ENCODE measurements at places on chromosomes 3 and 15.

GRCh38 chr3:183563536-183563874 lies 8.0 kb upstream of the KLHL6 start:
- DNase-seq, result no peak

- no peak for DNase-seq
Observed at GRCh38 chr3:42683875-42684598, 1.3 kb upstream of the KLHL40 start.

GRCh38 chr3:192489579-192489978 lies 237.8 kb downstream of the FGF12 start:
- DNase-seq, result no peak

DNA sequence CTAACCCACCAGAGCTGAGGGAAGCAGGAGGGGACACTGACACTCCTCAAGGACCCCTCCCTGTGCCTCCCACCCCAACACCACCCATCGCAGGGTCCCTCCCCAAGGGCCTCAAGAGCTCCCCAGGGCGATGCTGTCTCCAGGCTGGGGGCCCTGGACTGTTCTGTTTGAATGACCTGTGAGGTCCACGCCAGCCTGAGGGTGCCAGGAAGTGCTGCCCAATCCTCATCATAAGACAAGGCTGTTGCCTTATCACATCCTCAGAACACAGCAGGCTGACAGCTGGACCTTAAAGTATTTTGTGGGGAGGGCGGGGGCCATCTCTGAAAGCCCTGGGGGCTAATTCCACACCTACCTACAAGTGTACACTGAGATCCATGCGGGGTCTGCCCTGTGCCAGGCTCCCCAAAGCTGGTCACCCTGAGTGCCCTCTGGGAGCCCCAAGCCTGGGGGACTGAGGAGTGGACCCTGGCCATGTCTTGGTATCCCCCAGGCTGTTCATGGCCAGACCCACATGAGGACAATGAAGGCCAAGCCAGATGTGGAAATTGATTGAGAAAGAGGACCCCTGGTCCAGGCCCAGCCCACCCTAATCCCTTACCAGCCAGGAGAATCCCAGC lies 23.8 kb upstream of the GOLGA6C start:
- DNase-seq, result no peak

- no peak for DNase-seq
Observed at GRCh38 chr15:80441041-80441440, 36.9 kb downstream of the ARNT2 start.

- no peak for DNase-seq
Observed at GRCh38 chr15:93941697-93942096, 289.7 kb upstream of the MCTP2 start.

- no peak for DNase-seq
Observed at GRCh38 chr3:41207355-41207754, 8.1 kb downstream of the CTNNB1 start.

DNA sequence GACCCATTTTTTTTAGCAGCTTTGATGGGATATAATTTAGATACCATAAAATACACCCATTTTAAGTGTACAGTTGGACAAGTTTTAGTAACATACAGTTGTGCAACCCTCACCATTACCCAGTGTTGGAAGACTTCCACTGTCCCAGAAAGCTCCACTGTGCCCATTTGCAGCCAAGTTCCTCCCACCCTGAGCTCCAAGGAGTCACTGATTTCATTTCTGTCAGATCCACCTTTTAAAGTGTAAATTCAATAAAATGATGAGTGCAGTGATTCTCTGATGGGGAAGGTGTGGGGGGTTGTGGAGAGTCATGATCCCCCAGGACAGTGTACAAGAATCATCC lies 93.2 kb upstream of the IGF1R start:
- DNase-seq, result no peak

- no peak for DNase-seq
Observed at GRCh38 chr3:124785973-124786372, 55.7 kb downstream of the UMPS start.

DNA sequence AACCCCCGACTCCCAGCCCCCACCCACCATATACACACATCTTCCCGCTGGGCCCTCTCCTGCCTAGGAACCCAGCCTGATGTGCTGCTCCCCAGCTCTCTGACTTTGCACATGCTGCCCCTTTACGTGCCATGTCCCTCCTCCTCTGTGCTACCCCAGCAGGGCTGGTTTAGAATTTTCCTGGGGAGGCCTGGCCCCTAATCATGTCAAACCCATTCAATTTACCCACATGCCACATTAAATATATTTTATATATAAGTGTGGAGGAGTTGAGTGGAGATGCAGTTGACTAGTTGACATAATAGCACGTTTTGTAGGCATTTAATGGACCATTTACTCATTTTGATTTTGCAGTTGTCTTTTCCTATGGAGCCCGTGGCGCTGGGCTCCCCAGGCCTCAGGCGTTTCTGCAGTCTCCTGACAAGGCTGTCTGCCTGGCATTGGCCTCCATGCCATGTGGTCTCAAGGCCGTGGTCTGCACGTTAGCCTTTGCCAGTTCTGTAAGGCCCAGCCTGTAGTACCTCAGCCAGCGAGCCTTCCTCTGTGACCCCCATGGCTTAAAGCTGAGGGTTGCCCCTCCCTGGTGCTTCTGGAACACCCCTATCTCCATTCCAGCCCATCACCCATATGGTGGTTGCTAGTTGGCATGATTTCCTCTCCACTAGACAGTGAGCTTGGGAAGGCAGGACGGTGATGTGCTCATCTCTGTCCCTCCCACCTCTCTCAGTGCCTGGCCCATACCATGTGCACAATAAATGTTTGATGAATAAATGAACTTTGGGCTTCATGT lies 155.8 kb downstream of the TLE3 start:
- DNase-seq, result no peak

GRCh38 chr3:135246027-135246426 lies 451.0 kb downstream of the EPHB1 start:
- DNase-seq, result no peak

- DNase-seq, result no peak
Observed at GRCh38 chr3:156149876-156150275, 29.5 kb downstream of the KCNAB1 start.

DNA sequence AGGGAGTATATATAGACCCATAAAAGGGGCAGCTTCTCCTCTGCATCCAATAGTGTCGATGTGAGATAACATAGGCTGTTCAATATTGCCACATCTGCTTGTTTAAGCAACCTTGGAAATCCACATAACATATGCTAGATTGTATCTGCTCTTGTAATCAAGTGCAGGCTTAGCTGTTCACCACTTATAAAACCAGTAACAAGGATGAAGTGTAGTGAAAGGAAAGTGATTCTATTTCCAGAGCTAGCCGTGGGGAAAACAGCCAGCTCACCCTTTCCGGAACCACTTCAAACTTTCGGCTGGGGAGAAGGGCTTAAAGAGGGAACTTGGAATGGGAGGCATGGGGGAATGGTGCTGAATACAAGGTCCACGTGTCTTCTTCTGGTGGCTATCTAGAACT lies 204.0 kb downstream of the TAFA4 start:
- DNase-seq, result no peak

DNA sequence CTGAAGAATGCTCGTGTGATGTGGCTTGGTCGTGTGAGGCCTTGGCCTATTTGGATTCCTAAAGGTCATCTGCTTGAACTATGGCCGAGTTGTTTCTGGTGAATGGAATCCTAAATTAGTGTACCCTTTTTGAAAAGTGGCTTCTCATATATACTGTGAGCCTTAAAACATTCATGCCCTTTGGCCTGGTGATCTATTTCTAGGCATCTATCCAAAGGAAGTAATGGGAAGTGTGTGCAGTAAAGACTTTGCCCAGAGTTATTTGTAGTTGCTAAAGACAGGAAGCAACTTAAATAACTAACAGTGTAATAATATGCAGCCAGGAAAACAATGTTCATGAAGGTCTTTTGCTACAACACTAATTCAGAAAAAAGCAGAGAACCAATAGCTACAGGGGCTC lies 3.0 kb downstream of the DGKG start:
- DNase-seq, result no peak

GRCh38 chr15:73176598-73176997 lies 124.3 kb downstream of the NEO1 start:
- DNase-seq, result no peak

- no peak for DNase-seq
Observed at GRCh38 chr3:71466483-71466882, 117.0 kb downstream of the FOXP1 start.

DNA sequence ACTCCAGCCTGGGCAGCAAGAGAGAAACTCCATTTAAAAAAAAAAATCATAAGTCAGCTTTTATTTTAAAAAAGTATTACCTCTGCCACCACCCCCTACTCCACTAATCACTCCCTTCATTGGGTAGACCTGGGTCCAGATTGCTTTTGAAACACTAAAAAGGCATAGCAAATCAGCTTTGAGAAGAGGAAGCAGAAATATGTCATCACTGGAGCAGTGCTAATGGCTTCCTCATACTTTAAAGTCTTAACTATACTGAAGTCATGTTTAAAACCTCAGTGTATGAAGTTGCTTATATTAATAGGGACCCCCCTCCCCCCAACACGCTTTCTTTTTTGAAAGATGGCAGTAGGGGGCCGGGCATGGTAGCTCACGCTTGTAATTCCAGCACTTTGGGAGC lies 1.0 kb upstream of the HTR3D start:
- peak; percentile 42 for DNase-seq

DNA sequence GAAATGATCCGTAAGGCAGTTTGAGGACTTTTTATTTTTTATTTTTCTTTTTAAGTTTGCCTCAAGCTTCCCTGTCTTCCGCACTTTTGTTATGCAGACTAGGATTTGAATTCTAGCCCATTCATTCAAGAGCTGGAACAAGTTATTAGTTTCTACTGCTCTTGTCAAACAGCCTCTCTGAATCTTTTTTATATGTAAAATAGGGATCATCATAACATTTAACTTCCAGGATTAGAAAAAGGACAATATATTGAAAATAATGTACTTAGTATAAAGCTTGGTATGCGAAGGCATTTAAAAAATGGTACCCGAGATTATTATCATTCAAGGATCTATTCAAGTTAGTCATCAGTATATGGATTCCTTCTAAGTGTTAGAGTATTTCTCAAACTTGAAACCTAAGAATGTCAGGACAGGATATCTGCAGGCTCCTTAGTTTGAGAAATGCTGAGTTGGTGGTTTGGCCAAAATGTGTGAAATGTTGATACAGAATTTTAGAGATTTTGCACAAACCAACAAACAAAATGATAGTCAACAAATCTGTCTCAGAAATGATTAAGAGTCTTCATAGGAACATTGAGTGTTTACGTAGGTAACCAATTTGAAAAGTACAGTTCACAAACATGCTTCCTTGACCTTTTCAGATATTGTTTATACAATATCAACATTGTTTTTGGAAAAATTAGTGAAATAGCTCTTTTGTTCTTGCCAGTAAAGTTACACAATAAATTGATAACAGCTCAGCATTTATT lies 40.5 kb upstream of the IGSF10 start:
- DNase-seq, result no peak

GRCh38 chr15:94119923-94120775 lies 111.2 kb upstream of the MCTP2 start:
- peak; percentile 94 for DNase-seq

GRCh38 chr3:194880940-194881925 lies 195.6 kb downstream of the FAM43A start:
- DNase-seq, result peak; percentile 52

DNA sequence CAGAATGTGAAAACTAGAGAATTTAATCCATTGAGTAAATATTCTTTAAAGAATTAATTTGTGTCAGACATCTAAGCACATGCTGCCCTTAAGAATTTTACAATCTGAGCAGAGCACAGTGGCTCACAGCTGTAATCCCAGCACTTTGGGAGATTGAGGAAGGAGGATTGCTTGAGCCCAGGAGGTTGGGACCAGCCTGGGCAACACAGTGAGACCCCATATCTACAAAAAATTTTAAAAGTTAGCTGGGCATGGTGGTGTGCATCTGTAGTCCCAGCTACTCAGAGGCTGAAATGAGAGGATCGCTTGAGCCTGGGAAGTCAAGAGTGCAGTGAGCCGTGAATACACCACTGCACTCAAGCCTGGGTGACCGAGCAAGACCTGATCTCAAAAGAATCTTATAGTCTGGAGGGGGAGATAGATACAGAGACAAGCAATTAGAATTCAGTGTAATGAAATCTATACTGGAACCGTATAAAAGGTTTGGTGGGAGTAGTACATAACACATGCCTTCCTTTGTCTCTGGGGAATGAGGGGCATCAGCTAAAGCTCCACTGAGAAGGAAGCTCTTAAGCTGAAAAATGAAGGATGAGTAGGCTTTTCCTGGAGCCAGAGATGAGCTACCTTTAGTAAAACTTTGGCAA lies 21.2 kb downstream of the ATP11B start:
- no peak for DNase-seq

- peak; percentile 61 for DNase-seq
Observed at GRCh38 chr3:119098619-119099222, 47.2 kb upstream of the TEX55 start.

DNA sequence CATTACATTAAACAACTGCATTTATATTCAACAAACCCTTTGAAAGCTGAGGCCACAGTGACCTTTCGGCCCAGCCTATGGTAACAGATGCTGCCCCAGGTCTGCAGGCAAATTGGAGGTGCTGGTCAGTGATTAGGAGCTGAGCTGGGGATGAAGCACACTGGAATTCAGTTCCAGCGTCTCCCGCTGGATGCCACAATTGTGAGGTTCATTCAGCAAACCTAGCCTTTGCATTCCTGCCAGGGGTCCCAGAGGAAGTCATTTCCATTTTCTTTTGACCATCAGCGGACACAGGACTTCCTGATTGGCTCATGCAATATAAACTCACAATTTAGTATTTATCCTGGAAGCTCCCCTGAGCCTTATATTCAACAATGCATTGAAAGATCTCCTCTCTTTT lies 89.5 kb downstream of the IL20RB start:
- no peak for DNase-seq

GRCh38 chr15:38593524-38593923 lies 28.9 kb upstream of the RASGRP1 start:
- no peak for DNase-seq

GRCh38 chr3:140536926-140537726 lies 140.7 kb upstream of the TRIM42 start:
- no peak for DNase-seq

DNA sequence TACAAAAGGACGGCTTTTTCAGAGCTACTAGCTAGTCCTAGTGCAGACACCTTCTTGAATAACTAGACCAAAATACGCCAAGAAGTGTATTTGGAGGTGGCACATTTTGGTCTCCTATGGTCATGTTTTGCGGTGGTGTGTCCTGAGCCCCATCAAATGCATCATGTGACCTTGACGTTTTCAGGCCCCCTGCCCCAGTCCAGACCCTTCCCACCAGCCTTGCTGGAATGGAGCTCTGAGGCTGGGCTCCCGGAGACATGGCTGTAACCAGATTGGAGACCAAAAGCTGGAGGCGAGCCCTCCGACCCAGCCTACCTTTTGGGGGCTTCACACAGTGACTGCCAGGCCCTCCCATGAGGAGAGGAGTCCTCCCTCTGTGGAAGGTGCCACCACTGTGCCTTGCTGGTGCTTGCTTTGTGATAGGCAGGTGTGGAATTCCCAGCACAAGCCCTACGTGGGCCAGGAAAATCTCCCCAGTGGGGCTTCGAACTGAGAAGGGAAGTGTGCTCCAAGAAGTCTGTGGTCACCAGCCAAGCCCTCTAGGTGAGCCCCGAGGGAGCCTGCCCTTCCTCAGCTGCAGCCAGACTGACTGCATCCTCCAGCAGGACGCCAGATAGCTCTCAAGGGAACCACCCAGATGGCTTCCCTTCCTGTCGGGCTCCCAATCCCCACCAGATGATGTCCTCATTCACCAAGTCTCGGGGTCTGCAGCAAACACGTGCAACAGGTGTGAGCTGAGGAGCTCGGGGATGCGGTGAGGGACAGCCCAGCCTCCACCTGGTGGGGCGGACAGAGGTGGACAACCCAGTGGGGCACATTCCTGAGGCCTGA lies 126.2 kb downstream of the ASB7 start:
- DNase-seq, result no peak

- peak; percentile 46 for DNase-seq
Observed at GRCh38 chr15:42118650-42119445, 24.5 kb upstream of the PLA2G4D start.

- no peak for DNase-seq
Observed at GRCh38 chr3:189714991-189715961, 84.1 kb downstream of the TP63 start.
